Lower lobe of right lung (tissue), 2 donors: ENCODE measurements at places on chromosomes 16 and 17. TPM values are rescaled to one million over a fixed set of nuclear protein-coding genes. Genes with fewer than 3 reads are reported as not detected.

DNA sequence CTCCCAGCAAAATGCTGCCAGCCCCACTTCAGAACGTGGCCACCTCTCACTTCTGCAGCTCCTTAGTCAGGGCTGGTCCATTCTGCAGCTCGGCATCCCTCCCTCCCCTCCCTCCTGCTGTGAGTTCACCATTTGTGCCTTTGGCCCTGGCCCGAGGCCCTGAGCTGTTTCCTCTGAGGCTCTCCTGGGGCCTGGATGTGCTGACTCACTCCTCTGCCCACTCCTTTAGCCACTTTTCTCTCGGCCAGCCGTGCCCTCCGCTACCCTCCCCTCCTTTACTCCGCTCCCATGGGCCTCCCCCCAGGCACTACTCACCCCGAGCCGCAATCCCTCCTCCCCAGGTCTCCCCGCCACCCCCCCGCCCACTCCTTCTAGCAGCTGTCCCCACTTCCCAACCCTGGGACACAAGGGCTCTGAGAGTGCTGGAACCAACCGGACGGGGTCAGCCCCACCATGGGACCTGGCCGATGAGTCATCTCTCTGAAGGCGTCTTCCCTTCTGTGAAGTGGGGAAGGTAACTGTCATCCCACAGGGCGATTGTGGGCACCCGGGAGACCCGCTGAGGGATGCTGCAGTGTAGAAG, 11.5 kb downstream of the KCNG4 start:
- H3K27ac ChIP-seq: no peak overlapping the region
- DNase-seq: peak; percentile 58
- H3K27me3 ChIP-seq: no peaks in the 10 kb centered on the region

GRCh38 chr16:75218256-75219076, at the start of gene CTRB1:
Gene CTRB1, plus strand, starts transcription at chr16:75218988. Its CDS starts 20 bp downstream, at chr16:75219008.
- no peak within 1 kb of the TSS for H3K27ac ChIP-seq
- H3K4me3 ChIP-seq: peak within 1 kb of the TSS; percentile 22
- no peaks in the 10 kb centered on the region for H3K27me3 ChIP-seq
- no peak for DNase-seq

- no peaks in the 10 kb centered on the region for H3K36me3 ChIP-seq
- H3K4me3 ChIP-seq: no peak overlapping the region
- H3K27ac ChIP-seq: no peak overlapping the region
- H3K27me3 ChIP-seq: no peaks in the 10 kb centered on the region
- H3K4me1 ChIP-seq: peaks cover 14% of the 10 kb centered on the region
- no peak for DNase-seq
Observed at GRCh38 chr16:57611181-57611580, 17.2 kb upstream of the ADGRG1 start.

ZFP3 gene
- total RNA-seq: 7.1 TPM

WNT9B gene
- total RNA-seq: 0.80 TPM

DNA sequence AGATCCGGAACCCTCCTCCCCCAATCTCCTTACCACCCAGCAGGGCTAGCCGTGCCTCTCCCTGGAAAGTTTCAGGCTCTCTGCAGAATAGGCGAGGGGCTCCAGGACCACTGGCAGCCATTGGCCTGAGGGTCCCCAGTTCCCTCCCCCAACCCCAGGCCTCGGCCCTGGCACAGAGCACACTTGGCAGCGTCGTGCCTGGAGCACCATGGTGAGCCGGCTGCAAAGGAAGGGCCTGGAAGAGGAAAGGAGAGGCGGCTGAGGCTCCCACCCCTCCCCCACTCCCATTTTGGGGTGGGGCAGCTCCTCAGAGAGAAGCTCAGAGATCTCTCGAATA, 369 bp upstream of the BTBD17 start:
- no peak overlapping the region for H3K27ac ChIP-seq
- no peak overlapping the region for H3K4me3 ChIP-seq
- no peak for DNase-seq
- H3K4me1 ChIP-seq: peaks cover 6% of the 10 kb centered on the region
- no peaks in the 10 kb centered on the region for H3K36me3 ChIP-seq
- H3K27me3 ChIP-seq: peaks cover 55% of the 10 kb centered on the region

DNA sequence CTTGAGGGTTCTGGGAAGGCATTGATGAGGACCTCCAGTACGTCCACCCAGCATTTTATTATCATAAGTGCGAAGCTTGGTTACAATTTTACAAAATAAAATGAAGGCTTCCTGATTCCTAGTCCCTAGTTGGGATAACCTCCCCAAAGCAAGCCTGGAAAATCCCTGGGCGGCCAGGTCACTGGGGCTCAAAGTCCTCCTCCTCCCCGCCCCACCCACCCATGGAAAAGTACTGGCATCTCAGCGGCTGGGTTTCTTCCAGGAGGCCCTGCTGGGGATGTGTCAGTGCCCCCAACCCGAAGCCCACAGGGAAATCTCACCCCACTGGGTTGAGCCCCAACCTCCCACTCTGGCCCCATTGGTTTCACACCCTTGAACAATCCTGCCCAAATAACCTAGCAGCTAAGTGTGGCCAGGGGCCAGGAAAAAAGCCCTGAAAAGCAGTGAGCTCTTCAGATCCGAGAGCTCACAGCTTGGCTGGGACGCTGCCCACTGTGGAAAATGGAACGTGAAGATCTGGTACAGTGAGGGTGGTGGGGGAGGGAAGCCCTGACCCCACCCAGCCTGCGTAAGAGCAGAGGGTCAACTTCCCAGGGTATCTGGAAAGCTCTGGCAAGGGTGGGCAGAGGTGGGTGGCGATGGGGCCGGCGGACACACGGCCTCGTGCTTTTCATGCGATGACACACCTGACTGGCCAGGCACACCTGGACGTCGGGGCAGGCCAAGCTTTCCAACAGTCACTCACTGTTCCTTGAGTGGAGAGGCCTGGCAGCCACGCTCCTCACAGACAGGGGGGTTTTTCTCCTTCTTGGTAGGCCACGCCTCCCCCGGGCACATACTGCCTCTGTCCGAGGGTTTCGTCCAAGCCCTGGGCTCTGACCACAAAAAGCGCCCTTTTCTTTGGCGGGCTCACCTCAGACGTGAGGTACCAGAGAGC, 324.5 kb downstream of the SOX9 start:
- H3K27me3 ChIP-seq: no peaks in the 10 kb centered on the region
- H3K36me3 ChIP-seq: no peaks in the 10 kb centered on the region
- H3K4me3 ChIP-seq: no peak overlapping the region
- H3K27ac ChIP-seq: no peak overlapping the region
- no peaks in the 10 kb centered on the region for H3K4me1 ChIP-seq

COL1A1 gene
- total RNA-seq: 142 TPM

DNA sequence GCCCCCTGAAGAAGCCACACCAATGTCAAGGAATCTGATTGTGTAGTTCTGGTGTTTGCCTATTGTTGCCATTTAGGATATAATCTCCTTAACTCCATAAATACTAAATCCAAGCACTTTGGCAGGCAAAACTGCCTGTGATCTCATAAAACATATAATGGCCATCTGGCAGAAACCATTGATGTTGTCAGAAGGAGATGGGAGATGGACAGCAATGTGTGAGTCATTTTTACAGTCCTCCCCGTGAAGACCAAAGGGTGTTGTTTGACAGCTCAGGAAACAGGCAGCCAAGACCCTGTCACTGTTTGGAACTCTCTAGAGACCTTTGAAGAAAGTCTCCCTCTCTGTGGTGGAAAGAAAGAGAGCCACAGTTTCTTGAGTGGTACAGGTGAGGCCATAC, 454.1 kb downstream of the HS3ST3B1 start:
- no peaks in the 10 kb centered on the region for H3K4me1 ChIP-seq
- no peak overlapping the region for H3K27ac ChIP-seq

SDR42E1 gene
- 8.4 TPM for total RNA-seq

ADAD2 gene
- not detected for total RNA-seq

DNA sequence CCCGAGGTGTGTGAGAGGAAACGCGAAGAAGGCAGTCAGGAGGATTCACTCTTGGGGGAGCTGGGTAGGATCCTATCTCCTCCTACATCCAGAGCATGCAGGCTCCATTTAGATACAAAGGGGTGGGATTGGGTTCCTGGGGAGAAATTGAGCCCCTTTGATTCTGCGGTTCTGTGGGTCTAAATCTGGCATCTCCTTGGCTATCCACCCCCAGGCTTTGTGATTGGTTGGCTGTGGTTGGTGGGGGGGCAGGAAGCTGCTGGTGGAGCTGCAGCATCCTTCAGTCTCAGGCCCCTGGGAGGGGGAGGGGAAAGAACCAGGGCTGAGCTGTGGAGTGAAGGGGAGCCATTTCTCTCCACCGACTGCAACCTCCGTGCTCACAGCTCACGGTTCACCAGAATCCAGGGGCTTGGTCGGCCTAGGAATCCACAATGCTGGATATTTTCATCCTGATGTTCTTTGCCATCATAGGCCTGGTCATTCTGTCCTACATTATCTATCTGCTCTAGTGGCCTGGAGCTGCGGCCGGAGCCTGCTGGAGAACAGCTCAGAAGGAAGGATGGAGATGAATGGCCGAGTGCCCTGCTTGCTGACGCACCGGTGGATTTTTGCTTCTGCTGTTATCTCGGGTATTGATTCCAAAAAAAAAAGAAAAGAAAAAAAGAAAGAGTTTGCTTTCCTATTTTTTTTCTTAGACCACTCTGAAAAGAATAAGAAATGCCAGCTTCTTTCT, at the start of gene LASP1NB:
Gene LASP1NB (plus strand): TSS at position 352 of the 733 bp plus-strand sequence.
- H3K27ac ChIP-seq: peak within 1 kb of the TSS; percentile 41

GRCh38 chr17:73644145-73645049, at the start of gene SDK2:
Gene SDK2, minus strand, starts transcription at chr17:73644445. Its CDS starts 357 bp downstream, at chr17:73644088.
- no peak within 1 kb of the TSS for H3K27ac ChIP-seq
- H3K4me1 ChIP-seq: peaks cover 27% of the 10 kb centered on the region
- H3K36me3 ChIP-seq: no peaks in the 10 kb centered on the region
- peak within 1 kb of the TSS; percentile 52 for H3K4me3 ChIP-seq
- DNase-seq: no peak
- H3K27me3 ChIP-seq: peaks cover 76% of the 10 kb centered on the region

DNA sequence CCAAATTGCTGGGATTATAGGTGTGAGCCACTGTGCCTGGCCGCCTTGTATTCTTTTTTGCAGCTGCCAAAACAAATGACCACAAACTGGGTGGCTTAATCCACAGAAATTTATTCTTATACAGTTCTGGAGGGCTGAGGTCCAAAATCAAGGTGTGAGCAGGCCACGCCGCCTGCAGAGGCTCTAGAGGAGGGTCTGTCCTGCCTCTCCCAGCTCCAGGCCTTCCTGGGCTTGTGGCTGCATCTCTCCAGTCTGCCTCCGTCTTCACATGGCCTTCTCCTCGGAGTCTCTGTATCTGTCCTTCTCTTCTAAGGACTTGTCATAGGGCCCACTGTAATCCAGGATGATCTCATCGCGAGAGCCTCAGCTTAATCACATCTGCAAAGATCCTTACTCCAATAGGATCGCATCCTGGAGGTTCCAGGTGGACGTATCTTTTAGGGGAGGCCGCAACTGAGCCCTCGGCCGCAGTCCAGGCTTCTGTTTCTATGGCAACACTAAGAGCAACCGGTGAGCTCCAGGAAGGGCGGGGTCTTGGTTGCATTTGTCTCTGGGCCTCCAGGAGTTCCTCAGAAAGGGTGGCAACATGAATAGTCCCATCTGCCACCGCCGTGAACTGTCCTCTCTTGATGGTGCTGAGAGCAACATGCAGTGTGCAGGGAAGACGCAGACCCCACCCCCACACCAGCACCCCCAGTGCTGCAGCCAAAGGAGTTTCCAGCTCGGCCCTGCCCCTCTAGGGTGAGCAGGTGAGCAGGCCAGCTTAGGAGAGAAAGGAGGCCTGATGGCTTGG, 29.5 kb upstream of the CREBBP start:
- H3K36me3 ChIP-seq: no peaks in the 10 kb centered on the region
- no peaks in the 10 kb centered on the region for H3K27me3 ChIP-seq
- H3K4me3 ChIP-seq: no peak overlapping the region
- peak; percentile 32 for DNase-seq
- H3K4me1 ChIP-seq: no peaks in the 10 kb centered on the region

DHX58 gene
- total RNA-seq: 40.4 TPM

DNA sequence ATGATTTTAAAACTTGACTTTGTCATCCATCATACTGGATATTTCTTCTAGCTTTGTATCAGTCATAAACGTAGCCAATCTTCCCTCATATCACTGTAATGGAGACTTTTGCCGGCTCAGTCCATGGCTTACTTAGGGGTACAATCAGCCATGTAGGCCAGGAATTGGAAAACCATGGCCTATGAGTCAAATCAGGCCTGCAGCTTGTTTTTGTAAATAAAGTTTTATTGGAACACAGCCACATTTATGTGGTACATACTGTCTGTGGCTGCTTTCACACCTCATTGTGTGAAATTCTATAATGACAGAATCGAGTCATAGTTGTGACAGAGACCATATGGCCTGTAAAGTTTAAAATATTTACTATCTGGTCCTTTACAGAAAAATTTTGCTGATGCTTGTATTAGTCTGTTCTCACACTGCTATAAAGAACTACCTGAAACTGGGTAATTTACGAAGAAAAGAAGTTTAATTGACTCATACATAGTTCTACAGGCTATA, 64.5 kb upstream of the CDH13 start:
- H3K36me3 ChIP-seq: no peaks in the 10 kb centered on the region
- DNase-seq: no peak
- no peaks in the 10 kb centered on the region for H3K4me1 ChIP-seq

DNA sequence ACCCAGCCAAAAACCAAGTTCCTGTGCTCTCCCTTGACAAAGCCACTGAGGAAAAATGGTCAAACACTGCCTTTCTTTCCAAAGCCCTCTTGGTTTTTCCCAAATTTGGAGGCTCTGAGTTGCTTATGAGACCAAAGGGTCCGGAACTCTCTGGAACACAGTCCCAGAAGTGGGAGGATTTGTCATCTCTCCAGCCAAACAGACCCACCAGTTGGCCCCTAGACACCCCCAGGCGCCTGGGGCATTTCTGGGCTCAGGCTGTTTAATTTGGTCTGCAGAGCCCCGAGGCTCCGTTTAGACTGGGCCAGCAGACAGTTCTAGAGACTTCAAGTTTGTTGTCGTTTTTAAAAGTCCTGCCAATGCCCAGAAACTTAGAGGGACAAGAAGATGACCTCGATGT, 239.1 kb downstream of the SEC14L1 start:
- no peaks in the 10 kb centered on the region for H3K36me3 ChIP-seq
- no peak overlapping the region for H3K4me3 ChIP-seq
- peaks cover 95% of the 10 kb centered on the region for H3K4me1 ChIP-seq
- H3K27ac ChIP-seq: peak overlapping the region; percentile 31
- no peak for DNase-seq

DNA sequence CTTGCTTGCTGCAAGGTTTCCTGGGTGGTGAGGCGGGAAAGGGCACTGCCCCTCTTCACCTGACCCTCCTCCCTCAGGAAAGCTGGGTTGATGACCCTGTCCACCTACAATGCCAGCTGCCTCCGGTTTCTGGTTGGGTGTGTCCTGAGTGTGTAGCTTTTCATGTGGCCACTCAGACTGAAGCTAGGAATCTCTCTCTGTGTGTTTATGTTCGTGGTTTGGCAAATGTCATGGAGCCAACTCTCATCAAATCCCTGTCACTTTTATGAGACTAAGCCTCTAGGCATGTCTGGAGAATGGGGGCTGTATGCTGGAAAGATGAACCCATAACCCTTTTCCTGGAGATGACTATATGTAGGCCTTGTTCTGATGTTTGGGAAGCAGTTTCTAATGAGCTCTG, 17.1 kb downstream of the PLEKHG4 start:
- no peaks in the 10 kb centered on the region for H3K4me1 ChIP-seq
- no peaks in the 10 kb centered on the region for H3K27me3 ChIP-seq
- no peak overlapping the region for H3K27ac ChIP-seq
- no peak overlapping the region for H3K4me3 ChIP-seq
- H3K36me3 ChIP-seq: no peaks in the 10 kb centered on the region
